HAP-1 (cell line): ENCODE measurements at places on chromosomes 2 and 18.

DNA sequence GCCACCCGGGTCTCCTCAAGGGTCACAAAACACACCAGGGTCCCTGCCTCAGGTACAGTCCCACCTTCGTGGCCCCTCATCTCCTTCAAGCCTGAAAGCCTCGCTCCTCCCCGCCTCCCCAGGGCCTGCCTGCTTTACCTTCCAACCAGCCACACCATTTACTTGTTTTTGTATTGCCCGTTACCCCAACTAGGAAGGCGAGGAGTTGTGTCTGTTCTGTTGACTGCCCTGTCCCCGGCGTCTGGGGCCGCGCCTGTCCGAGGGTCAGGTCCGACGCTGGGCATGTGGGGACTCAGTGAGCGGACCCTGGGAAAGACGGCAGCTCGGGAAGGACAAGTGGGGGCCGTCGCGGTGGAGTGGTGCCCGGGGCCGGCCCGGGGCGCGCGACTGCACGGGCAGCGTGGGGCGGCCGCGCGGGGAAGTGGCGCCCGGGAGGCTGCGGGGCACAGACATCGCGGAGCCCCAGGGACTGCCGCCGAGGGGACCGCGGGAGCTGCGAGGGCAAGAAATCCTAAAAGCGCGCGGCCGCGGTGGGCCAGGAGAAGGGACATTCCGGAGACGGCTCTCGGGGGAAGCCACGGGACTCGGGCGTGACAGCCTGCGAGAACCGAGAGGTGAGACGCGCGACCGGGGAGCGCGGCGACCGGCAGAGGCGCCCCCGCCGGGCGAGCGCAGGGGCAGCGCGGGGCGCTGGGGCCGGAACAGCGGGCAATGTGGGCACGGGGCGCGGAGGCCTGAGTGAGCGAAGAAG is 797 bp upstream of the GRHL1 start:
- DNase-seq, result peak; percentile 15

DNA sequence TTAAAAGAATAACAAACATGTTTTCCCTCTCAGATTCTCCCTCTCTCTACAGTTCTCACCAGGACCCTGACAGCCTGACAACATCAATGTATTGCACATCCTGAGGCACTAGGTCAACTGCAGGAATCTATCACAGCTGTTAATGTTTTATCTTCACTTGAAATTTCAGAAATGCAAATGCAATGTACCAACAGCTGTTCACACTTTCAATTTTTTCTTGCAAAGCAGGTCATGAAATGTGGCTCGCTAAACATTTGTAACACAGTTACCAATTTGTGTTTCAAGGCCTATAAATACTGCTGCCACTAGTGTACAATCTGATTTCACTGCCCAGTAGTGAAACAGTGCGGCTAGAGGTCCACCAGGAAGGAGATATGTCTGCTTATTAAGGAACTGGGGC is 147.8 kb downstream of the EXOC6B start:
- DNase-seq, result no peak

DNA sequence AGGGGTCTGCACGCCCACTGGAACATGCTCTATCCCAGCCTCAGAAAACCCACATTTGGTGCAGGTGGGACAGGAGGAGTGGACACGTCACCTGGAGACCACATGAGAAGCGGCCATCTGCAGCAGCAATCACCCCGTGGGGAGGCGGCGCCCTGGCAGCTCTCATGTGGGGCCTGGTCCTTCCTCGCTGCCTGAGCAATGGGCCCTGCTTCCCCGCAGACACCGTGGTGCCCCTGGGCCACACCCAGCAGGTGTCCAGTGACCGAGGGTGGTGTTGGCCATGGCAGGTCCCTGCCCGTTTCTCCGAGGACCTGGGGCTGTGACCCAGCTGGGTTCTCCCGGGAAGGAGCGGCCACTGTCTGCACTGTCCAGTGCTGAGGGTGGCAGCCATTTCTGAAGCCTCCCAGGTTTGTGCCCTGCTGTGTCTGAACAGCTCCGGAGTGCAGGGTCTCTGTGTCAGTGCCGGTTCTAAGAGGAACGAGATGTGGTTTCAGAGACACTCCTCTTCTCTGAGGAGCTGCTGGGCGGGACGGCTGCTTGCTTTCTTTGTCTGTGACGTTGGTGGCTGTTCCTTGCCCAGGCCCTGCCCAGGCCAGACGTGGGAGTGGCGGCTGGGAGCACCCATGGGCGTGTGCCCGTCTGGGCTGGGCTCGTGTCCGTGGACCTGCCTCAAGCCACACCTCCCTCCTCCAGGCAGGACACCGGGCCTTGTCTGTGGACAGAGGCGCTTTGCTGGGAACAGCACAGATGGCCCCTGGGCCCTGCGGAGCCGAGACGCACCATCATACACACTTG is 44.8 kb downstream of the NFATC1 start:
- no peak for DNase-seq

- DNase-seq, result no peak
Measured at GRCh38 chr18:26464128-26465011, 84.0 kb downstream of the KCTD1 start.

DNA sequence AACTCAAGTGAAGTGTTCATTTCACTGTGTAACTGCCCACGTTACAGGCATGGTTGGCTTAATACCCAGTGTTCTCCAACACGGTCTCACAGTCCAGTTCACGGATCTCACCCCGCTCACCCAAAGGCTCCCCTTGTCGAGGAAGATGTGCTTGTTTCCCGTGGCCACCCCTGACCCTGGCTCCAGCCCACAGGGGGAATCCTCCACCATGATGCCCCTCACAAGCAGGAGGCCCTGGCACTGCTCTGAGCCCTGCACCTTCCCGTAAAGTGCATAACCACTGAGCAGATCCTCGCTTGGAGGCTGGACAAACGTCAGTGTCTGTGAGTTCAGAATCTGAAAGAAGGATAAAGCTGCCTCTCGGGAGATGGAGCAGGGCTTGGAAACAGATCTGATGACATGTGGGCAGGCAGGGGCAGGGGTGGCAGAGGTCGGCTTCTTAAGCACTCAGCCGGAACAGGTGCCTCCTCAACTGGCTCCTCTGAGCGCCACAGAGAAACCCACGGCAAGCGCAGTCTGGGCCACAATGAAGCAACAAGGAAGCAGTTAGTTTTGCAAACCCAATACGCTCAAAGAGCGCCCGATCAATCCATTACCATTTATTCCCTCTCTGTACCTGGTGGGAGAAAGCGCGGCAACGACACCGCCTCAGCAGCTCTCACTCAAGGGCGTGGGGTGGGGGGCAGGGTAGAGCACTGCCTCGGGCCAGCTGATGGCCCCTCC is 17.6 kb downstream of the HDAC4 start:
- DNase-seq, result no peak

DNA sequence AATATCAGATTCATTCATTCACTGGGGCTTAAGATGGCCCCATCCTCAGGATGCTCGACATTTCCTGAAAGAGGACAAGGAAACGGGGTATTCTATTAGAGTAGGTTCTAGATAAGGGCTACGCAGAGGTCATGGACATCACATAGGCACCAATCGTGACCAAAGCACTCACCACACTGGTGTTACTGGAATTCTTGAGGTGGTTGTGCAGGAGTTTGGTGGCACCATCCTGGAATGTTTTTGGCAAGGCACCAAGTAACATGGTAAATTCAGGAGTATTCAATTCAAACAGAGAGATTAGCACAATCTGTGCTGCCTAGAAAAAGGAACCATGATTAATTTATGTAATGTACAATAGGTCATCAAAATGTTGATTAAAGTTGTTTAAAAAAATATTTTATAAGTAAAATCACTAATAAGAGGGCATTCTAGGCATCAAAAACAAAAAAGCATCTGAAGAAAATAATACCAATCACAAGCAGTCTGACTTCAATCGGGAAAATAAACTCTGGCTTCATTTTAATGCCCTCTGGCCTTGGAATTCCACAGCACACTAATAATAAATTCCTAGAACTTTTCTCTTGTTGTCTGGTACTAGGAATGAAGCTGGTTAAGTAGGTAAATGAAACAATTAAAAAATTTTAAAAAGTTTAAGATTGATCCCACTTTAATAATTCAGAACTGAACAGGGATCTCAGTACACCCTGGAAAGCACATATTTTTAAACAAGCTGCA is 102.8 kb upstream of the TFCP2L1 start:
- DNase-seq, result no peak

DNA sequence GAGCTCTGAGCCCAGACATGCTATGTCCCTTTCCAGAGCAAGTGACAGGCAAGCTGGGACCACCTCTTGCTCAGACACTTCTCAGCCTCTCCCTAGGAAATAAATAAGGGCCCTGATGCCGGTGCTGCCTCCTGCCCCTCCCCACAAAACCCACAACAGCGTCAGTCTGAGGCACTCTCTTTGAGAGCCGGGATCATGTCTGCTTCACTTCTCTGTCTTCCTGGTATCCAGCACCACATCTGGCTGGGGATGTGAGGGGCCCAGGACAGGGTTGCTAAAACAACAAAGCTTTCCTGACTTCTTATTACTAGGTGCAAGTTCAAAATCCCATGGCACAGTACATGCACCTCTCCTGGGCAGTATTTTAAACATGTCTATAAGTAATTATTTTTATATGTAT is 103.9 kb upstream of the GLI2 start:
- DNase-seq, result no peak

GRCh38 chr2:177728399-177728765 is 335.8 kb downstream of the AGPS start:
- DNase-seq, result peak; percentile 36

- DNase-seq, result no peak
Measured at GRCh38 chr2:17661460-17661859, 92.2 kb downstream of the SMC6 start.

GRCh38 chr18:55139307-55139706 is 180.0 kb upstream of the CCDC68 start:
- DNase-seq, result no peak

GRCh38 chr2:133346654-133347053 is 221.6 kb downstream of the NCKAP5 start:
- DNase-seq, result no peak

- DNase-seq, result no peak
Measured at GRCh38 chr2:39158351-39158750, 37.5 kb upstream of the SOS1 start.

DNA sequence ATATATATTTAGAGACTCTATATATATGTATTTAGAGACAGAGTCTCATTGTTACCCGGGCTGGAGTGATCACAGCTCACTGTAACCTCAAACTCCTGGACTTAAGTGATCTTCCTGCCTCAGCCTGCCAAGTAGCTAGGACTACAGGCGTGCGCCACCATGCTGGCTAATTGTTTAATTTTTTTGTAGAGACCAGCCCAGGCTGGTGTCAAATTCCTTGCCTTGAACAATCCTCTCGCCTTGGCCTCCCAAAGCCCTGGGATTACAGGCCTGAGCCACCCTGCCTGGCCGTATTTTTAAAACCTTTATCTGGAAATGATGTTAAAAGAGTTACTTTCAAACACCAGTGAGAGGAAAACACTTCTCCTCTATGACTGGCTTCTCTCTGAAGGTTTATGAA is 30.9 kb upstream of the PGAP1 start:
- DNase-seq, result no peak

GRCh38 chr18:22503803-22504202 is 86.1 kb upstream of the CTAGE1 start:
- no peak for DNase-seq

DNA sequence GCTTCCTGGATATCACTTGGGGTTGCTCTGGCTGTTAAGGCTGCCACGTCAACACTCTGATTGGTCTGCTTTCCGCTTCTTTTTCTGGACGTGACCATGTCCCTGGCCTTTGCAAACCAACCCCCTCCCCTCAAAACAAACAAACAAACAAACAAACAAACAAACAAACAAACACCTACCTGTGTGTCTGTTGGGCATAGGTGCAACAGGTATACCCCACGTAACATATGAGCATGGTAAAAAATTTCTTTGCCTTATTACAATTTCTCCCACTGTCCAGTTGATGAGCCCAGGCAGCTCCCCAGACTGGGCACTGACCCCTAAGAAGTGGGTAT is 80.6 kb downstream of the ADD2 start:
- no peak for DNase-seq

GRCh38 chr2:44495544-44495943 is 133.8 kb downstream of the CAMKMT start:
- no peak for DNase-seq

DNA sequence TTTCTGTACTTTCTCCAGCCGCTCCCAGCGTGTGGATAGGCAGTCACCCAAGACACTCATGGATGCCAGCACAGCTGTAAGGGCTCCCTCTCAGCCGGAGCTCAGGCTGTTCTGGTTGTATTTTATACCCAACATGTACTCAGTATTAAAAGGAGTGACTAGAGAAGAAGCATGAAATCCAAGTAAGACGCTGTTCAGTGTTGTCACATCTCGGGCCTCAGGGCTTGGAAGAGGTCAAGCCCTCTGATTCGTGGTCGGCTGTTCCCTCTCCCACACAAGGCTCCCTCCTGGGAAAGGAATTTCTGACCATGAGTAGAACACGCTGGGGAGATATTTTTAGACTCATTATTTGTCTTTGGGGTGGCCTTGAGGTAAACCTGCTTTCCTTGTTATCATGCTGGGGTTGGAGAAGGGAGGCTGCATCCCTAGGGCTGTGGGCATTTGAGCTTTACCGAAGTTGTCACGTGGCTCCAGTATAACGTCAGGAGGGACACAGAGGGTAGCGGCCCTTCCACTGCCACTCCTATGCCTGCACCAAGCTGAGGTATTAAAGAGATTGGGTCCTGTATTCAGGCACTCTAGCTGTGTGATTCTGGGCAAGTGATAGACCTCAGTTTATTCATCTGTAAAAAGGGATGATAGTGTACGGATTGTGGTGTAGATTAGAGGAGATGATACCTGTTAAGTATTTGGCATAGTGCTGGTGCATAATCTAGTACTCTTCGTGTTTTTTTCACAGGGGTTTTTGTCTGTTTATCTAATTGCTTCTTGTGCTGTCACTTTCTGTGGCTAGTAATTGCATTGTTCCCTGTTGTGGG is 34.1 kb downstream of the HK2 start:
- no peak for DNase-seq

DNA sequence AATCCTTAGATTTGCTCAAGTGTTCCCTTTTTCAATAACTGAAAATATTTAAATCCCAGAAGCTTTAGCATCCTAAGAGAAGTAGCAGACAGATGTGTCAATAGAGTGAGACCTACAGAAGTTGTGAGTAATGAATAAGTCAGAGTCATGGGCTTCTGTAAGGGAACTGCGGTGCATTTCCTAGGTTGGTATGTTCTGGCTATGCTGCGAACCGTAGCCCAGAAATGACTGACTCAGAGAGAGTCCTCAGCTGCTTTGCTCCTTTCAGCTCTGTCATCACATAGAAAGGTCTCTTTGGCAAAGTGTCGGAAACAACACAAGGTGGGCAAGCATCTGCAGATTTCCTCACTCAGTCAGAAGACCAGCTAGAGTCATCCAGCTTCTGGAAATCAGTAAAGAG is 297.1 kb downstream of the ARHGAP15 start:
- DNase-seq, result no peak

- DNase-seq, result no peak
Measured at GRCh38 chr2:237459226-237459625, 27.8 kb upstream of the MLPH start.

DNA sequence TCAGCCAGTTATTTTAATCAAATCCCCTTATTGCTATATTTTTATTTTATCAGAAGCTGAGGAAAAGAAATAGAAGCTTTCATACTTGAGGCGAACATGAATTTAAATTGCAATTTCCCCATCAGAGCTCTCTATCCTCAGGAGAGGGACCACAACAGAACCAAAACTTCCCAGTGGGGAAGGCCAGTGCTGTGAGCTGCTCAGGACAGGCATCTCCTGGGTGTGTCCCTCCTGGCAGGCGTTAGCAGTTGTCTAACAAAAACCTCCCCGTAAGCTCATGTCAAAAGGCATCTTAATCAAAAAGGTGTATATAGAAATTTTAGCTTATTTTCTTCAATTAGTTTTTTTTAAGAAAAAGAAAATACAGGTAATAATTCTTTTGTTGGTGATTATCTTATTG is 93.0 kb downstream of the PID1 start:
- no peak for DNase-seq
